ENCODE measurements at places on chromosomes 6 and 20.

GRCh38 chr6:38068854-38069590 lies 249.5 kb downstream of the ZFAND3 start:
- no peak for DNase-seq

- no peak for DNase-seq
Measured at GRCh38 chr6:93376026-93376540, 43.3 kb downstream of the EPHA7 start.

GRCh38 chr6:43076464-43077332 lies 584 bp downstream of the PTK7 start:
- DNase-seq, result no peak

DNA sequence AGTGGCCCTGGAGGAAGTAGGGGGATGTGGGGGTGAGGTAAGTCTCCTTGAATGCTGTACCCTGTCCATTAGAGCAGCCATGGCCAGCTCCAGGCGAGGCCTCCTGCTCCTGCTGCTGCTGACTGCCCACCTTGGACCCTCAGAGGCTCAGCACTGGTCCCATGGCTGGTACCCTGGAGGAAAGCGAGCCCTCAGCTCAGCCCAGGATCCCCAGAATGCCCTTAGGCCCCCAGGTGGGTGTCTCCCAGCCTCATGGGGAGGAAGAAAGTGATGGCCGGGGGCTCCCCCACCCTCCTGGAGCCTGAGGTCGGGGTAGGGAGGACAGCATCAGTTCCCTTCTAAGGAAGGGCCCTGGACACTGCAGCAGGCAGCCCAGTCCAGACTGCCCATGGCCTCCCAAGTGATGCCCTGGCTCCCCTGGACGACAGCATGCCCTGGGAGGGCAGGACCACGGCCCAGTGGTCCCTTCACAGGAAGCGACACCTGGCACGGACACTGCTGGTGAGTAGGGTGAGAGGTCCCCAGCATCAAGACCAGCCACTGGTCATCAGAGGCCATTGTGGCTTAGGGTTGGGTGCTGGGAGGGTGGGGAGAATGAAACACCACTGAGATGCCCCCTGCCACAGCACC lies 1.0 kb downstream of the GNRH2 start:
- DNase-seq, result no peak

DNA sequence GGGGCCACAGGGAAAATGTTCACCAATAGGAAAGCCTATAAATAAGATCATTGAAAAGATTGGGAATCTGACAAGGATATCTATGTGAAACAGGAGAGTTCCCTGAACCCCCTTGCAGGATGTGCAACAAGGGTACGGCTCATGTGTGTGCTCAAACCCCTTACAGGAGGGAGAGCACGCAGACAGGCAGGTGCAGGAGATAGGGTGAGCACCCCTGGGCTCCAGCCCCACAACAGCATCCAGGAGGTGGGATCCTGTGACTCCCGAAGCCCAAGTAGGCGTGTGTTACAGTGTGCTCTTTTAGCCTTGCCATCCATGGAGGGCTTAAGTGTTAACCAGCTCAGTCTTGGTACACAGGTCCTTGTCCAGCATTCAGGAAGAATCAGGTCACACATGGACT lies 204.2 kb downstream of the BMP7 start:
- DNase-seq, result no peak

- no peak for DNase-seq
Measured at GRCh38 chr6:57173886-57174510, 1.9 kb downstream of the BAG2 start.

DNA sequence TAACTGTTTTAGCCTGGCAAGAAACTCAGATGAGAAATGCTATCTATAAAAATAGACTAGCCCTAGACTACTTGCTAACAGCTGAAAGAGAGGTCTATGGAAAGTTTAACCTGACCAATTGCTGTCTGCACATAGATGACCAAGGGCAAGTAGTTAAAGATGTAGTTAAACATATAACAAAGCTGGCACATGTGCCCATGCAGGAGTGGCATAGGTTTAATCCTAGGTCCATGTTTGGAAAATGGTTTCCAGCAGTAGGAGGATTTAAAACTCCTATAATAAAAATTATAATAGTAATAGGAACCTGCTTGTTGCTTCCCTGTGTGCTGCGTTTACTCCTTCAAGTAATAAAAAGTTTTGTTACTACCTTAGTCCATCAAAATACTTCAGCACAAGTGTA lies 51.2 kb upstream of the ADGRF4 start:
- no peak for DNase-seq

GRCh38 chr6:156949376-156949775 lies 172.2 kb downstream of the ARID1B start:
- no peak for DNase-seq

- no peak for DNase-seq
Measured at GRCh38 chr6:26032340-26033084, 54.7 kb upstream of the HFE start.

- no peak for DNase-seq
Measured at GRCh38 chr6:19394051-19394450, 443.1 kb upstream of the ID4 start.

All from activated T-cell treated with anti-CD3 and anti-CD28 coated beads for 48 hours (primary cell).